ENCODE measurements at places on chromosomes 6 and 20.

- no peak for DNase-seq
Observed at GRCh38 chr6:4916954-4917561, 86.8 kb downstream of the RPP40 start.

DNA sequence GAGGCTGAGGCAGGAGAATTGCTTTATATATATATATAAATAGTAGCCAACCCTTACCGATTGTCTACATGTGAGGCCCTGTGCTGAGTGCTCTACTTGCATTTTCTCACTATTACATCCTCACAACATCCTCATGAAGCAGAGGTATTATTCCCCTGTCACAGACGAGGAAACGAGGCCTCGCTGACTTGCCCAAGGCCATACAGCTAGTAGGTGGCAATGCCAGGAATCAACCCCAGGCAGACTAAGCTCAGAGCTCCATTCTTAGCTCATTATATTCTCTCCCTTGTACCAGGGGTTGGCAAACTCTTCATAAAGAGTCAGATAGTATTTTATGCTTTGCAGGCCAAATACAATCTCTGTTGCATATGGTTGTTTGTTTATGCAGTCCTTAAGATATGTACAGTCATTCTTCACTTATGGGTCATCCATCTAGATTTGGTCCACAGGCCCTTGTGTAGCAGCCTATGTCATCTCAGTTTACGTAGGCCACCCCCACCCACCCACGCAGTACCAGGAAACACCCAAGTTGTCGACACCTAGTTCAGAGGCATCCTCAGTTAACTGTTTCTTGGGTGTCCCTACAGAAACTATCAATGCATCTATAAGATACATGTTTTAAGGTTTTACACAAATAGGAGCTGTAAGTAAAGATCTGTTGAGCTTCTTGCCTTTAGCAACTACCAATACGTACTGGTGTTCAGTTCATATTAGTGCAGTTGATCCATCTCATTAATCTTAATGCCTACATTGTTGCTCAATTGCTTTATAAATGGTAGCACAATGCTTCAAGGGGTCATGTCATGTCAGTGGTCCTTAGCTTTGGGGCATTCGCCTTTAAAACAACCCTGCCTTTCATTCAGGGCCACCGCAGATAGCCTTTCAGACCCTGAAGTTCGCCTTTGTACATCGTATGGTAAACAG is 3.0 kb downstream of the CASS4 start:
- no peak for DNase-seq

- no peak for DNase-seq
Observed at GRCh38 chr20:51221103-51221502, 198.2 kb upstream of the KCNG1 start.

DNA sequence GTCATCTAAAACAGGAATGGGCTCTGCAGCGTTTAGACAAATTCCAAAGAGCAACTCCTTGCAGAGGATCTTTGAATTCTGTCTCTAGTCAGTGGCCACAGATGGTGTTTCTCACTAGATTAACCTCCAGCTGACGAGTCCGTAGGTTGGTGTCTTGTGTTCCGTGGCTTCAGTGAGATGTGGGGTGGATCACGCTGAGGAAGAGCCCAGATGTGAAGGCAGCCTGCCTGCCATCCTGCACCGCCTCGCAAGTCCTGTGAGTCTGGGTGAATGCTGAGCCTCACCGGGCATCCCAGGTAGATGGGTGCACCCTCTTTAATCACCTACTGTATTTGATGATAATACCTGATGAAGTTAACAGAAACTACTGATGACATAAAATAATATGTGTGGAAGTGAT is 70.4 kb downstream of the THBS2 start:
- no peak for DNase-seq

DNA sequence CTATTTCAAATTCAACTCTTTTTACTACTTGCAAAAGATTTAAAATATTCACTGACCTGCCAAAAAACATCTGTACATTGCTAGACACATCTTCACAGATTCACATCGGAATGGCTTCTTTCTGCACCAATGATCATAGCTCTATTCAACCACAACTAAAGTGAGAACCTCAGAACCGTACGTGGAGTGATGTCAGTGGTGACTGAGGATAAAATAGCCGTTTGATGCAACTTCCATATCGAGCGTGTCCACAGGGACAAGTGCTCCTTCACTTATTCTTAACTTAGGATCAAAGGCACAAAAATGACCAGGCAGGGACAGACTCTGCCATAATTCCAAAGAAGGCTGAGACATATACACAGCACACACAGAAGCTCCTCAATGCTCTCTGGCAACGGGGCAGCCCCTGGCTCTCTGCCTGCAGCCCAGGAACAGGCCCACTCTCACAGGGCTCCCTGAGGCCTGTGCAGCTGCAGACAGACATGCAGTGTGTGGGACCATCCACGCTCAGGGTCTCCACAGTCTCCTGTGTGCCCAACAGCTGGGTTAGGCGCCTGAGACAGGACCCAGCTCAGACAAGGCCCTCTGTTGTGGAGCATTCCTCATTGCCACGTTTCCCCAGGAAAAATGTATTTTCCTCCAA is 22.8 kb downstream of the FYN start:
- no peak for DNase-seq

All from RCC 7860 (cell line).